ENCODE measurements at places on chromosomes 7 and 10.

- no peak for DNase-seq
These were observed 525 bp downstream of the UBE2D4 start for GRCh38 chr7:43926798-43927123.

GRCh38 chr7:12069757-12070156 lies 141.3 kb upstream of the TMEM106B start:
- DNase-seq: no peak

GRCh38 chr10:51312817-51313216 lies 238.5 kb downstream of the PRKG1 start:
- no peak for DNase-seq

GRCh38 chr7:102966465-102966864 lies 53.7 kb downstream of the LRRC17 start:
- DNase-seq: no peak

DNA sequence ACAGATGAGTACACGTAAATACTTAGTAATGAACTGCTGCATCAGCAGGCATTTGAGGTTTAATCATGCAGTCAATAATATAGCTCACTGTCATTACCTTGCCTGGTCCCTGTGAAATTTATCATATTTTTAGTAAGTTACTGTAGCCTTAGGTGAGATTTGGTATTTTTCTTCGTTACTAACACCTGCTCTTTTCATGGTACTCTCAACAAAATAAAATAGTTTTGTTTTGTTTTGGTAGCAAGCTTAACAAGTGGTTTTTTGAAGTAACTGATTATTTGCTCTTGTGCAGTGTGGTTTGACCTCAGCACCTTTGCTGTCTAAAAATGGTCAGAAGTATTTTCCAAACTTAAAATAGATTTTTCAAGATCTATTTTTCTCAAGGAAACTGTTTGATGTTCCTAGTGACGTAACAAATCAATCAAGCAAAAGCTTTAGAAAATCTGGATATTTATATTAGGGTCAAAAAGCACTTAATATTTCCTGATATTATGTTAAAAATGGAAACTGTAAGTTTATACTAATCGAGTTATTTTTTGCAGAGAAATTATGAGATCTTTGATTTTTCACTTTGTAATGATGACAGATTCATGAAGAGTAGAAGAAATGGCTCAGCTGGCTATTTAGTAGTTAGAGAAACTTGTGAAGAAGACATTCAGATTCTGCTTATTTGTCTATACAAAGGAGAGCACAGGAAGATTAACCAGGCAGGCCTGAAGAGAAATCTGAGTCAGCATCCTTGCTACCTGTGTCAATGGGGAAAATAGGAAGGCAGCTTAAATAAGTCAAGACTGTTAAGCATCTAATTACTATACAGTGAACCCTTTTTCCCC lies 21.0 kb upstream of the RPA3 start:
- no peak for DNase-seq
